ENCODE measurements at places on chromosomes 4 and X. TPM values are rescaled to one million over a fixed set of nuclear protein-coding genes. Genes with fewer than 3 reads are reported as not detected.

ZCCHC12 gene
- polyA plus RNA-seq, result 0.66 TPM

DNA sequence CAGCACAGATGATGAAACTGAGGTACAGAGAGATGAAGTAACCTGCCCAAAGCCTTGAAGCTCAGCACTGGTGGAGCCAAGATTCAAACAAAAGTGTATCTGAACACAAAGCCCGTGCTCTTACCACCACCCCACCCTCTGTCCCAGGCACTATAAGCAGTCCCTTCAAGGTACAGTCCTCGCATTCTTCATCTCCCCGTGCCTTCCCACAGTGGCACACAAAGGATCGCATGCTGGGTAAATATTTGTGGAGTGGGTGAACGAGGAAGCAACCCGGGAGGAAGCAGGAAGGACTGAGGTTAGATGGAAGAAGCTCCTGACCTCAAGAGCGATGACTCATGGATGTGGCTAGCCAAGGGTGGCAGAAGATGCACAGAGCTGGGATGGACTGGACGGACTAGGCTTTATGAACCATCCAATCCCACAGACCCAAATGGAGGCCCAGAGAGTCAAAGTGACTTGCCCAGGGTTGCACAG, 18.4 kb downstream of the IQSEC2 start:
- no peak for DNase-seq

DNA sequence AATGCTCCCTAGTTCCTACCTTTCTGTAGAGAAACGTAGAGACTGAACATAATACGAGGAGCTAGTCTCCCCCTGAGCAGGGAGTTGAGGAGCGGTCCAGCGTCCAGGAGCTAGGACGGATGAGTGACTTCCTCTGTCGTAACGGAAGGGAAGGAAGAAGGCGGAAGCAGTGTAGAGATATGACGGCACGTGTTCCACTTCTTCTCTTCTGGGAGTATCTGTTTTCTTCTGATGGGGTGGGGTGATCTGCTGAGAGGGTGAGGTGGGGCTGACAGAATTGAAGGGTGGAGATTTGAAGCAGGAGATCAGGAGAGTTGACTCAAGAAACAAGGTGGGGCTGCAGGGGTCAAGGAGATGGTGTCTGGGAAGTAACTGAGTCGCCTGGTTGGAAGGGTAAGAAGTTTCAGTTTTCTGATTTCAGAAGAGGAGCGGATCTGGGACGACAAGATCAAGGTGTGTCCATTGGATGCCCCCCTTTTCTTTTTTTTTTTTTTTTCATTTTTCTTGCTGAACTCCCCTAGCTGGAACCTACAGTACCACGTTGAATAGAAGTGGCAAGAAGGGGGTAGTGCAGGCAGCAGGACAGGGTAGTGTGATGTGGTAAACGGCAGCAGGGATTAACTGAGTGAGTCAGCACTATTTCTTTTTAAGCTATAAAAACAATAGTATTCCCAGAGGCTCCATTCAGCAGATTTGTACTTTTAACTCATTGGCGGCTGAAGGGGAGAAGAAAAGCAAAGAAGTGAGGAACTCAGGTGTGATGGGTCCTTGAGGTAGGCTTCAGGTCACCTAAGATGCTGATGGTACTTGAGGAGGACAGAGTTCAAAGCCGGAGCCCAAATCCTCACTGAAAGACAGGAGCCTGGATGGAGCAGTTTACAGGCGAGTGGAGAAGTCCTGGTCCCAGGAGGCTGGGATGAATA, 50.8 kb upstream of the SETD7 start:
- DNase-seq, result no peak

DNA sequence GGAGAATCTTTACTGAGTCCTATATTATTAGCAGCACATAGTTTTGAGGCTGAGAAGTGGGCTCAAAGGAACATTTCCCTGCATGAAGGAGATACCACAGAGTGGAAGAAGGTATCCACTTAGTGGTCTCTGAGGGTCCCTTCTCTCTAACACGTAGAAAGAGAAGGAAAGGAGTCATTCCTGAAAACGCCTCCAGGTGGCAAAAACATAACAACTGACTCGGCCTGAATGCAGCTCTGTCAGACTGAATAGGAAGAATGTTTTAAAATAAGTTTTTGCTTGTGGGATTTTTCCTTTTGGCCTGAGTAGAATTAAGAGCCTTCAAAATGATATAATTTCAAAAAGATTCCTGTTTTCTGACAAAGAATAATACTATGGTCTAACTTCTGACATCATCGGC, 23.3 kb downstream of the RPGR start:
- no peak for DNase-seq

- no peak for DNase-seq
These were observed 125.4 kb upstream of the DMD start for GRCh38 chrX:33336783-33337182.

DNA sequence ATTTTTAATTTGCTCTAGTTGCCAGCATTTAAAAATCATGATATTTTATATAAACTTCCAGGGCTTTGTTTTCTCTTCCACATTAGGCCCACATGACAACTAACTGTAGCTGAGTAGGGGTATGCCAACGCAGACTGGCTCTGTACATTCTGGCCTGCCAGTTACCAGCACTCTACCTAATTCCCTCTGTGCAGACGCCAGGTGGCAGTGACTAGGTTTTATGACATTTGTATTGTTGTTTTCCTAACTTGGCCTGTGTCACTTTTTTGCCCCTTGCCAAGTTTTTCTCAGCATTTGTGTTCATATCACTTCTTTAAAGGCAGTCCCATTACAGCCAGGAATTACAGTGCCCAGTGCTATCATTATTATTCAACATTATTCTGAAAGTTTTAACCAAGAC, 347.5 kb downstream of the NKX6-1 start:
- DNase-seq, result no peak

DNA sequence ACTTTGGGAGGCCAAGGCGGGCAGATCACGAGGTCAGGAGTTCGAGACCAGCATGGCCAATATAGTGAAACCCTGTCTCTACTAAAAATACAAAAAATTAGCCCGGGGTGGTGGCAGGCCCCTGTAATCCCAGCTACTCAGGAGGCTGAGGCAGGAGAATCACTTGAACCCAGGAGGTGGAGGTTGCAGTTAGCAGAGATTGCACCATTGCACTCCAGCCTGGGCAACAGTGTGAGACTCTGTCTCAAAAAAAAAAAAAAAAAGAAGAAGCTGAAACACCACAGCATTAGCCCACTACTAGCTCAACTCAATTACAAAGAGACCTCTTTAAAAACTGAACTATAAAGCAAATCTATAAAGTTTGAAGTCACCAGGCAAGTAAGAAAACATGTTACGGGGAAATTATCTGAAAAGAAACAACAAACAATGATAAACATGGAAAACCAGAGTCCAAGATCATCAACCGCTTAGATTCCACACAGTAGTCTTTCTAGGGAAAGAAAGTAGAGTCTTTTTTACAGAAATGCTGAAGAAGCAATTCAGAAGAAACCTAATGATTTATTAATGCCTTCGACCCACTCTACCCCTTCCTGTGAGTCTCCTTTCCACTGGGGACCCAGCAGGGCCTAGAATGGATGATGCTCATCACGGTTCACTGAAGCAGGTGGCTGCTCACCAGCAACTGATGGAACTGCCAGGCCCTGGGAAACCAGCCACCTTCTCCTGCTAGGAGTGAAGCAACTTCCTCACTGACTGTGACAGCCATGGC, 6.6 kb downstream of the SAT1 start:
- no peak for DNase-seq

GRCh38 chr4:168183717-168184571, 91.6 kb downstream of the ANXA10 start:
- peak; percentile 12 for DNase-seq

GRCh38 chr4:114281164-114281960, 301.9 kb upstream of the ARSJ start:
- DNase-seq, result no peak

- DNase-seq, result no peak
These were observed 6.0 kb upstream of the SHISA3 start for GRCh38 chr4:42391355-42391664.

DNA sequence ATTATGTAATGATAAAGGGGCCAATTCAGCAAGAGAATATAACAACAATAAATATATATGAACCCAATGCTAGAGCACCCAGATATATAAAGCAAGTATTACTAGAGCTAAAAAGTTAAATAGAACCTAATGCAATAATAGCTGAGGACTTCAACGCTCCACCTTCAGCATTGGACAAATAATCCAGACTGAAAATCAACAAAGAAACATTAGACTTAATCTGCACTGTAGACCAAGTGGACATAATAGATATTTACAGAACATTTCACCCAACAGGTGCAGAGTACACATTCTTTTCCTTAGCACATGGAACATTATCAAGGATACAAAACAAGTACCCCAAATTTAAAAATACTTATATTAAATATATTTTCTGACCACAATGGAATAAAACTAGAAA, 24.3 kb downstream of the OTC start:
- no peak for DNase-seq

DNA sequence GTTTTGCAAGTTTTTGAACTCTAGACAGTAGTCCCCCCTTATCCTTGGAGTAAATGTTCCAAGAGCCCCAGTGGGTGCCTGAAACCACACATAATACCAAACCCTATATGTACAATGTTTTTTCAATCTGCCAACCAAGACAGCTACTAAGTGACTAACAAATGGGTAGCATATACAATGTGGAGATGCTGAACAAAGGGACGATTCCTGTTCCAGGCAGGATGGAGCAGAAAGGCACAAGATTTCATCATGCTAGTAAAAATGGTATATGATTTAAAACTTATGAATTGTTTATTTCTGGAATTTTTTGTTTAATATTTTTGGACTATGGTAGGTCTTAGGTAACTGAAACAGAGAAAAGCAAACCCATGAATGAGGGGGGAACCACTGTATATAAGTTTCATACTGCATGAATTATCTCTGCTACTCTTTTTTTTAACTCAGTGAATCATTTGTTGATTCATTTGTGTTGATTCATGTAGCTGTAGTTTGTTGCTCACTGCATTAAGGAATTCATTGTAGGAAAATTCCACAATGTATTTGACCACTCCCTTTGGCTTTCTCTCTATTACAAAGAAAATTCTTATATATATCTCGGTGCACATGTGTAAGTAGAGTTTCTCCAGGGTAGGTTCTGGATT, 21.9 kb upstream of the ANXA3 start:
- DNase-seq, result no peak

PRKG2 gene
- polyA plus RNA-seq, result 2.2 TPM

USP17L18 gene
- not detected for polyA plus RNA-seq

- no peak for DNase-seq
These were observed 141.7 kb downstream of the BRWD3 start for GRCh38 chrX:80667967-80668366.

TMEM271 gene
- not detected for polyA plus RNA-seq

DNA sequence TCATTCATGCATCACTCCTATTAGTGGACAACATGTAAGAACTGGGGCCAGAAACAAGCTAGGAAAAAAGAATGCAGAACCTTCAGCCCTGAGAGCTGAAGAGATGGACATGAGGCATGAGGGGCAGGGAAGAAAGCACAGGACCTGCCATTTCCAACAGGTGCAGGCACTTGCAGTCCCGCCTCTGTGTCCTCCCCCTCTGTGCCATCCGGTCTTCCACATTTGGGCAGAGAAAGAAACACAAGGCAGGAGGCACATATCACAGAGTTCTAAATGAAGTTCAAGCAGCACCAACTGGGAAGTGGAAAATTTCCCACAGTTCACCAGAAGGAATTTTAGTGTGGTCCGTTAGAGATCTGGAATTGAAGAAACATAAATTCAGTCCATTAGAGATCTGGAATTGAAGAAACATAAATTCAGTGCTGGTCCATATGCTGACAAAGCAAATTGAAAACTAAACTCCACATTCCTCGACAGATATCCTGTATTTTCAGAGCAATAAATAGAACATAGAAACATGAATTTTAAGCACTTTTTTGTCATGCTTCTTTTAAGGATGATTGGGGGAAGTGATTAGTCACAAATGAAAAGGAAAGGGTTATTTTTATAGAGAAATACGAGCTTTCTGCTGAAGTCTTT, 57.2 kb upstream of the DAPP1 start:
- no peak for DNase-seq

CUL4B gene
- 73.2 TPM for polyA plus RNA-seq

GRCh38 chrX:24169211-24169610, 19.7 kb downstream of the ZFX start:
- no peak for DNase-seq

DNA sequence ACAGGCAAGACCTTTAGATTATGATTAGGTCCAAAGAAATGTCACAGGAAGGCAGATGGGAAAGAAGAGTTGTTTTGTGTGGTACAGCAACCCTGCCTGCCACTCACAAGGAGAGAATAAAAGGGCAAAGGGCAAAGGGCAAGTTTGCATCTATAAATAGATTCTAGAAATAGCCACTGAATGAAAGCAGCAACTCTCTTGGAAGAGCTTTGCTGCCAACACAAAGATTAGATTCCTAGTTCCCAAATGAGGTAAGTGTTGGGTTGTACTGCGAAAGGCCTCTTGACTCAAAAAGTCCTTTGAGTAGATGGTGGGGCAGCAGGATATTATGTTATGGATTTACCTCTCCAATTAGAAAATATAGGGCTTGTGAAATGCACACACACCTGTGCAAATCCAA, 61.2 kb downstream of the MOSPD2 start:
- DNase-seq, result no peak

DNA sequence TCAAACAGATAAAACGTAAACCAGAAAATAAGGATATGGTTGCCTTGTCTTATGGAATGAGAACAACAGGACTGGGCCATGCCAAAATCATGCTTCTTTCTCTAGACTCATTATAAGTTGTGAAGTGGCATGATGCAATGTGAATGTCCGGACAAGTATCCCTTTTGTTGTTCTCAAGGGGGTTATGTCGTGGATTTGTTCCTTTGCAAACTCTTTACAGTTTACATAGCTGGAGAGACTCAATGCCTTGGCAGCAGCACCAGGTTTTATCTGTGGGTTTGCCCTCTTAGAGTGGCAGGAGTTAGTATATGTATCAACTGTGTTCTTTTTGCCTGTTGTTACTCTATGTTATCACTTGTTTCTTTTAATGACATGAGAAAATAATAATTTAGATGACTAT, 41.4 kb downstream of the SPRY1 start:
- no peak for DNase-seq

IQSEC2 gene
- 18.9 TPM for polyA plus RNA-seq

DNA sequence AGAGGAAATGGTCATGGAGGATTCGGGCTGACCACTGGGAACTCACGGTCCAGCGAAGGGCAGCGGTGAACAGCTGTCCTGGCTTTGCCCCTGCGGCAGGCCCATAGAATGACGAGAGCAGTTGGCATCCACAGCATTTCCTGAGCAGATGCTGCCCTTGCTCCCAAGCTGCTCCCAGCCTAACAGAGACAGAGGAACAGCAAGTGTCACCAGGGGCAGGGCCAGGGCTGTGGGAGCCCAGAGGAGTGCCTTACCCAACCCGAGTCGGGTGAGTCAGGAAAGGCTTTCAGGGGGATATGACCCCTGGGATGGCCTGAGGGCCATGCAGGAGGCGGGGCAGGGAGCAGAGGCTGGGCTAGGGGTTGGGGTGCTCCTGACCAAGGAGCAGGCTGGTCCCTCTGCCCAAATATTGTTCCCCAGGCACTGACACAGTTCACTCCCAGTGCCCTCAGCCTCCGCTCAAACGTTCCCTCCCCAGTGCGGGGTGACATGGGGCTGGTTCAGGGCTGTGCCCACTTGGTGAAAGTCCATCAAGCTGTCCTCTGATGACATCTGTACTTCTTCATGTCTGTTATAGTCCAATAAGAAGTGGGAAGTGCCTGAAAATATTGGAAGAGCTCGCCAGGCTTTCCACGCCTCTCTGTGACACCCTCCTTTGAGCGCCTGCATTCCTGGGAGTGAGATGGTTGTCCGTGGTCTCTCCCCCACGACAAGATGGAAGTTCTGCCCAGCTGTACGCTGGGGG, 64.7 kb upstream of the GPR78 start:
- no peak for DNase-seq

Measured in renal pelvis (tissue), 12 donors.